ENCODE measurements at places on chromosomes 13 and 19.

DNA sequence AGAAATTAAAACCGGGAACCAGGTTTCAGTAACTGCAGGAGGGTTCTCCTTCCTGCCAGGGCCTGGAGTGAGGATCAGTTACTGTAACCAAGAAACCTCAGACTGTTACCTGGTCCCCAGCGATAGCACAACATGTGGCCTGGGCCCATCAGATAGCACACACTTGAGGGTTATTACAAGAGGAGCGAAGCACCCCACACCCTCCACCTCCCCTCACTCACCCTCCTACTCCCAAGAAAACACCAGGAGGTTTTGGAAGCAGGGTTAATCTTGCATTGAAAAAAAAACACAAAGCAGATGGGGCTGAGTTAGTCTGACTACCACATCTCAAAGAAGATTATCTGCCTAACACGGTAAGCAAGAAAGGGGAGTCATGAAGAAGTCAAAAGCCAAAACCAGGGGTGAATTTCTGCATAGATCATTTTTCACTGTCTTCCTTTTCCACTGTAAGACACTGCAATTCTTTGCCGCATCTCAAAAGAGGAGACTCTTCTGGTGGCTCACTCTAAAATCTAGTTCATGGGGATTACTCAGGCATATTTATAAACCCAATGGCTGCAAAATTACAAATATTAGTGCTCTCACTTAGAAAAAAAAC lies 75.9 kb upstream of the DOCK9 start:
- peak; percentile 19 for DNase-seq

DNA sequence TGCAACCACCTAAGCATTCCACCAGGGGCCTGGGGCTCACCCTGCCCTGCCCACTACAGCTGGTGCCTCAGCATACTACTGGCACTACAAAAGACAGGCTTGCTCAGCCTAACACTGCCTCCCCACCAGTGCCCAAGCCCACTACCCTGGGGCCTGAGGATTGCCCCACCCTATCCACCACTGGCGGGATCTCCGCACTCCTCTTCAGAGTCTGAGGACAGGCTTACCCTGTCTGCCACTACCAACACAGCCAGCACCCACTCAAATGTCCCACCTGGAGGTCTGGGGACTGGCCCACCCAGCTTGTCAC lies 27.6 kb upstream of the N4BP2L1 start:
- no peak for DNase-seq

DNA sequence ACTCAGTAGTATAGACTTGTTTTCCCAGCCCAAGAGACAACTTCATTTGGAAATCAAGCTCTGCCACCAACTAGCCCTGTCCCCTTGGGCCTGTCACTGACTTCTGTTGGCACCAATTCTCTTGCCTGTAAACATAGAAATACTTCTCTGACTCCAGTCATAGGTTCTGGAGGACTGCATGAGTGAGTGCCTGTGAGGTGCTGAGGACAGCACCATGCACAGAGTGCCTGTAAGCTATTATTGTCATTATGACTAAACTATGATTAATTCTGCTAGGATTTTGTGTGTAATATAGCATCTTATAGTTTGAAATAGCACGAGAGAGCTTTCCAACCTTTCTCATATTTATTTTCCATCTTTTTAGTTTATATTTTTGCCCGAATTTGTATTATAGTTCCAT lies 247.9 kb downstream of the MYO16 start:
- DNase-seq: no peak

GRCh38 chr19:3024509-3024869 lies 4.6 kb downstream of the TLE2 start:
- no peak for DNase-seq

DNA sequence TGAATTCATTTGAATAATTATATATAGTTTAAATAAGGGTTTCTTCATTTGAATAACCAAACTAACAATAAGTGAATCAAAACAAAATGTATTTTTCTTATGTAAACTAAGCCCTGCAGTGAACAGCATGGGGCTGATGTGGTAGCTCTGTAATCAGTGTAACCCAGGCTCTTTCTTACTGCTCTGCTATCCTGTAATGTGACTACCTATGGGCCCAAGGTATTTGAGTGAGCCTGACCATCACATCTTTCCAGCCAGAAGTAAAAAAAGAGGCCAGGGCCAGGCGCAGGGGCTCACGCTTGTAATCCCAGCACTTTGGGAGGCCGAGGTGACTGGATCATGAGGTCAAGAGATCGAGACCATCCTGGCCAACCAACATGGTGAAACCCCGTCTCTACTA lies 494.6 kb downstream of the DCT start:
- no peak for DNase-seq

- DNase-seq: no peak
These were observed 245.5 kb downstream of the TDRD3 start for GRCh38 chr13:60642552-60642951.

- no peak for DNase-seq
These were observed 14.0 kb upstream of the NAA16 start for GRCh38 chr13:41296879-41297646.

DNA sequence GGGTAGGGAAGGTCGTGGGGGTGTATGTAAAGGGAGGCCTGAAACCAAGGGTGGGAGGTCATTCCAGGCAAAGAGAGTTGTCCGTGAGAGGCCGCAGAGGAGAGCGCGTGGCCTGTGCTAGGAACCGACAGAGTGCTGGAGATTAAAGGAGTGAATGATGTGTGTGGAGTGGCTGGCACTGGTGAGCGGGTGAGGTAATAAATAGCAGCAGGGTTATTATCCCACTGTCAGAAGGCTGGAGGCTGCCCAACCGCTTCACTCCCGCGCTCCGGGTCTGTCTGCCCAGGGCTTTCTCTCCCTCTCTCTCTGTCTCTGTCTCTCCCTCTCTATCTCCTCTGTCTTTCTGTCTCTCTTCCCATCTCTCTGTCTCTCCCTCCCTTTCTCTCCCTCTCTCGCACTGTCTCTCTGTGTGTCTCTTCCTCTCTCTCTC lies 17.4 kb downstream of the ZNF579 start:
- DNase-seq: no peak

DNA sequence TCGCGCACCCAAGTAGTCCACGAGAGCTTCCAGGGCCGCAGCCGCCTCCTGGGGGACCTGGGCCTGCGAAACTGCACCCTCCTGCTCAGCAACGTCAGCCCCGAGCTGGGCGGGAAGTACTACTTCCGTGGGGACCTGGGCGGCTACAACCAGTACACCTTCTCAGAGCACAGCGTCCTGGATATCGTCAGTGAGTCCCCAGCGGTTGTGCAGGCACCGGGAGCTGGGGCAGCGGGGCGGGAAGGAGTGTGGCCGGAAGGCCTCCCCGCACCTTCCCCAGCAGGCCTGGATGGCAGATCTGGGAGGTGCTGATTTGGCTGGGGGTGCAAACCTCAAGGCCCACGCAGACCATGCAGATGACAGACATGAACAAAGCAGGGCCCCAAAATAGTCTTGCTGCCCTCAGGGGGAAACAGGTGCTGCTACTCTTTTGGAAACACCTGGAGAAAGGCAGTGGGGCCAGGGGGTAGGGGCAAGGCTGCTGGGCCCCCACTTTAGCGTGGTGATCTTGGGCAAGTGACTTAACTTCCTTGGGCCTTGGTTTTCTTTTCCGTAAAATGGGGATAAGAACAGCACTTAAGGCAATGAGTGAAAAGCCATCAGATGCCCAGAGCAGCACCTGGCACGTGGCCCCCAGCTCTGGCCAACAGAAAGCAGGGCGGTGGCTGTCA lies 4.0 kb downstream of the MAG start:
- DNase-seq: no peak

- no peak for DNase-seq
These were observed 14.7 kb downstream of the CILP2 start for GRCh38 chr19:19552798-19553197.

GRCh38 chr19:53792721-53793433 lies 31.2 kb downstream of the NLRP12 start:
- DNase-seq: peak; percentile 70

GRCh38 chr19:17304386-17305215 lies 1.1 kb upstream of the MRPL34 start:
- DNase-seq: peak; percentile 79

GRCh38 chr13:100917011-100917410 lies 242.4 kb upstream of the TMTC4 start:
- DNase-seq: no peak

DNA sequence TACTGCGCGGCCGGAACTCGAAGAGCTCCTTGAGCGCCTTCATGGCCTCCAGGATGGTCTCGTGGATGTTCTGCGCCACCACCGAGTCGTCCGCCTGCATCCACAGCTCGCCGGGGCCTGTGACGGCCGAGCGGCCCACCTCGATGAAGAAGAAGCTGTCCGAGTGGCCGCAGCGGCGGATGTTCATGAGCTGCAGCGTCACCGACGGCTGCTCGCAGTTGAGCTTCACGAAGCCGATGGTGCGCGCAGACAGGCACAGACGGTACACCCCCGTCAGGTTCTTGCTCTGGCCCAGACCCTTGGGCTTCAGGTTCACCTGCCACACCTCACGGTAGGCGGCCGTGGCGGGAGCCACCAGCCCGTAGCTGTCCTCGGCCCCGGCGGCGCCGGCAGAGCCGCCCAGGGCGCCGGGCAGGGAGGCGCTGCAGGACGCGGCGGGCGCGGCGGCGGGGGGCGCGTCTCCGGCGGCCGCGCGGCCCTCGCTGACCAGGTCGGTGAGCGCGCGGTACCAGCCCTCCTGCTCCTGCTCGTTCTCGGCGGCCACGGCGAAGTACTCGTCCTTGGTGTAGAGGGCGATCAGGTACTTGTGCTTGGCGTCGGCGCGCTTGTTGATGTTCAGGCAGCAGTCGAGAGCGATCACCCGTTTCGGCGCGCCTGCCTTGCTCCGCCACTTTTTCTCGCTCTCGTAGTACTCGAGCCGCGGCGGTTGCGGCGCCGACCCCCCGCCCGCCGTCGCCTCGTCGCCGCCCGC lies 1.1 kb downstream of the IRS2 start:
- no peak for DNase-seq

- peak; percentile 58 for DNase-seq
These were observed 162.9 kb downstream of the NHLRC3 start for GRCh38 chr13:39201180-39201579.

DNA sequence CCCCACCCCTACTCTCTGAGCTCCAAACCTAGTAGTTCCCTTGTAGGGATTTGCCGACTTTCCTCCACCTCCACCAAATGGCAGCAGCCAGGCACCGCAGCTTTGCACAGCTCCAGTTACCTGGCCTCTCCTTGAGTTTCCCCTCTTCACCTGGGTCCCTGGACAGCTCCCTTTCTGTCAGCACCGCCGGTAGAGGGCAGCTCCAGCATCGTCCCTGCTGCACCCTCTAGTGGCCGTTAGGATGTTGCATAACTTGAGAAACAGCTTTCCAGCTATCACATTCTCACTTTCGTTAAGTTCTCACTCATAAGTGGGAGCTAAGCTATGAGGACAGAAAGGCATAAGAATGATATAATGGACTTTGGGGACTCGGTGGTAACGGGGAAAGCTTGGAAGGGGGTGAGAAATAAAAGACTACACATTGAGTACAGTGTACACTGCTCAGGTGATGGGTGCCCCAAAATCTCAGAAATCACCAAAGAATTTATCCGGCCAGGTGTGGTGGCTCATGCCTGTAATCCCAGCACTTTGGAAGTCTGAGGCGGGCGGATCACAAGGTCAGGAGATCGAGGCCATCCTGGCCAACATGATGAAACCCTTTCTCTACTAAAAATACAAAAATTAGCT lies 60.4 kb upstream of the OLFM4 start:
- peak; percentile 89 for DNase-seq

- no peak for DNase-seq
These were observed 11.9 kb downstream of the LTBP4 start for GRCh38 chr19:40612831-40613689.

- DNase-seq: no peak
These were observed 282.5 kb downstream of the ATP8A2 start for GRCh38 chr13:25654322-25654721.

- no peak for DNase-seq
These were observed 258.6 kb upstream of the DACH1 start for GRCh38 chr13:72125561-72125960.

- no peak for DNase-seq
These were observed 29.4 kb downstream of the DNAJC3 start for GRCh38 chr13:95706356-95706755.

DNA sequence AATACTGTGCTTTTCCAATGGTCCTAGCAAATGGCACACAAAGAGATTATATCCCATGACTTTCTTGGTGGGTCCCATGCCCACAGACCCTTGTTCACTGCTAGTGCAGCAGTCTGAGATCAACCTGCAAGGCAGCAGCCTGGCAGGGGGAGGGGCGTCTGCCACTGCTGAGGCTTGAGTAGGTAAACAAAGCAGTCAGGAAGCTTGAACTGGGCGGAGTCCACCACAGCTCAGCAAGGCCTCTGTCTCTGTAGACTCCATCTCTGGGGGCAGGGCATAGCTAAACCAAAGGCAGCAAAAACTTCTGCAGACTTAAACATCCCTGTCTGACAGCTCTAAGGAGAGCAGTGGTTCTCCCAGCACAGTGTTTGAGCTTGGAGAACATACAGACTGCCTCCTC lies 82.9 kb downstream of the ZNF737 start:
- DNase-seq: no peak

GRCh38 chr13:63307228-63307627 lies 1891.6 kb upstream of the PCDH20 start:
- DNase-seq: no peak

DNA sequence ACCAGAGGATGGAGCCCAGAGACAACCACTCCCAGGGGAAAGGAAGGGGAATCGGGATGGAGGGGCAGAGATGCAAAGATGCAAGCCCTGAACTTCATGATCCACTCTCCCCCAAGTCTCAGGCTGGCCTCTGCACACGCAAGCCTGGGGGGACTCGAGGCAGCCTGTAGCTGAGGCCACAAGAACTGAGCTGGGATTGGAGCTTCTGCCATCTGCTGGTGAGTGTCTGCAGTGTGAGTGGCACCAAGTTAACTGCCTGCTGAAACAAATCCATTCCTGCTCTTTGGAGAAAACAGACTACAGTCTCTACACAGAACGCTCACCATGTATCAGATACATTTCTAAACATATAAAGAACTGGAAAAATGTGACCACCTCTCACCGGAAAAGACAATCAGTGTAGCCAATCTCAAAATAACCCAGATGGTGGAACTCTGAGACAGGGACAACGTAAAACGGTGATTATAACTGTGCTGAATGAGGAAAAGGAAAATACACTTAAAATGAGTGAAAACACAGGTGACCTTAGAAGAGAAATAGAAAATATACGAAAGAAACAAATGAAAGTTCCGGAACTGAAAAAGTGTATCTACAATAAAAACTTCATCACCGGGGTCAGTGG lies 62.1 kb downstream of the KLF2 start:
- DNase-seq: no peak

GRCh38 chr13:40232311-40233040 lies 434.0 kb downstream of the FOXO1 start:
- DNase-seq: no peak

DNA sequence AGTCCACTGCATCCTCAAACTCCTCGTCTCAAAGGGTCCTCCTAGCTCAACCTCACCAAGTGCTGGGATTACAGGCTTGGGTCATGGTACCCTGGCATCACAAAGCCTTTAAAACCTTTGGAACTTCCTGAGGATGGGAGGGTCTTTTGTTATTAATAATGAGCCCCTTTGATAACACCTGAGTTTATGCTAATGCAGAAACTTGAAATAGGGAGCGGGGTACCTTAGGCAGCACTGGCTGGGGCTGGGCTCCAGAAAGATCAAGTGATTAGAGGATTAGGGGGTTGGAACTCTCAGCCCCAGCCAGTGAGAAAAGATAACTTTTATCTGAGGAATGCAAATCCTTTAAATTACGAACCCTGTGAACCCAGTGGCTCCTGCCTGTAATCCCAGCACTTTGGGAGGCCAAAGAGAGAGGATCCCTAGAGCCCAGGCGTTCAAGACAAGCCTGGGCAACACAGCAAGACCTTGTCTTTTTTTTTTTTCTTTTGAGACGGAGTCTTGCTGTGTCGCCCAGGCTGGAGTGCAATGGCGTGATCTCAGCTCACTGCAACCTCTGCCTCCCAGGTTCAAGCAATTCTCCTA lies 9.3 kb upstream of the PSPC1 start:
- no peak for DNase-seq

- no peak for DNase-seq
These were observed 177.5 kb downstream of the SLC7A1 start for GRCh38 chr13:29418026-29418425.
